ACHN (cell line): ENCODE measurements at places on chromosomes 1 and 21.

DNA sequence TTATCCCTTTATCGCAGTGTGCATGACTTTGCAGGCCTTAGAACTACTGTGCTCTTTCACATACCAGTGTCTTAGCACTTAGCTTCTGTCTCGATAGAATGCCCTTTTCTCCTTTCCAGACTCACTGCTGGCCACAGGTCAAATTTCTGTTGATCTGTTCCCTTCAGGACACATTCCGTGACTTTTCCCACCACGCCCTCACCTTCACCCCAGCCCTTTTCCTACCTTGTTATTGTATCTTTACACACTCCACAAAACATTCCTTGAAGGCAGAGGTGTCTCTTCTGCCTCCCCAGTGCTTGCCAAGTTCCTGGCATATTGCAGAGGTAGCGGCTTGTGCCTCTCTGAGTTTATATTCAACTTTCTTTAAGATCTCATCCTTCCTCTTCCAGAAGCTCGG is 3.7 kb upstream of the IGSF9 start:
- no peak for DNase-seq

DNA sequence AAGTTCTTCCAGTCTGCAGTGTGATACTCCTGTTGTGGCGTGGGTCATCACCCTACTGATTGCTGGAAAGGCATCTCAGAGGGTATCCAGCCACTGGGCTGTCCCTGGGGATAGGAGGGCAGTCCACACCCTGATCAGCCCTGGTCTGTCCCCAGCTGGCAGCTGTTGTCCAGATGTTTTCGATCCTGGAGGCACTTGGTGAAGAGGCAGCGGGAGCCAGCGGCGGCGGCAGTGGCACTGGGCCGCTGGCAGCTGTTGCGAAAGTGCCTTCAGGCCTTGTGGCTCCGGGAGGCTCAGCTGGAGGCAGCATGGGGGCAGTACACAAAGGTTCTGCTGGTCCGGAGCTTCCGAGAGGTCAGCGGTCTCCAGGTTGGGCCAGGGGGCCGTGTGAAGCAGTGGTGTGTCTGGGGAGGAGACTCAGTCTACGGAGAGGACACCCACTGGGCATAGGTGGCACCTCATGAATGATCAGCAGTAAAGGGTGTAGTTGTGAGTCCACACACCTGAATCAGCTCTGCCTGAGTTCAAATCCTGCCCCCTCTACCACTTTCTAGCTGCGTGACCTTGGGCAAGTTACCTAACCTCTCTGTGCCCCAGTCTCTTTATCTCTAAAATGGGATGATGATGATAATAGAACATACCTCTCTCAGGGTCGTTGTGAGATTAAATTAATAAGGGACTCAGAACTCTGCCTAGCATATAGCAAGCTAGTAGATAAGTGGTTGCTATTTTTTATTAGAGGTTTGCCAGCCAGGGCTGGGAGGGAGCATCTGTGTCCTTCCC is 6.1 kb downstream of the C1orf167 start:
- no peak for DNase-seq

GRCh38 chr1:34250342-34250741 is 73.6 kb downstream of the C1orf94 start:
- DNase-seq: no peak

- peak; percentile 63 for DNase-seq
Measured at GRCh38 chr1:178271471-178271870, 177.6 kb downstream of the RASAL2 start.

- no peak for DNase-seq
Measured at GRCh38 chr1:112923234-112923958, 32.6 kb downstream of the SLC16A1 start.

GRCh38 chr1:99784809-99785255 is 18.4 kb upstream of the FRRS1 start:
- DNase-seq: no peak

DNA sequence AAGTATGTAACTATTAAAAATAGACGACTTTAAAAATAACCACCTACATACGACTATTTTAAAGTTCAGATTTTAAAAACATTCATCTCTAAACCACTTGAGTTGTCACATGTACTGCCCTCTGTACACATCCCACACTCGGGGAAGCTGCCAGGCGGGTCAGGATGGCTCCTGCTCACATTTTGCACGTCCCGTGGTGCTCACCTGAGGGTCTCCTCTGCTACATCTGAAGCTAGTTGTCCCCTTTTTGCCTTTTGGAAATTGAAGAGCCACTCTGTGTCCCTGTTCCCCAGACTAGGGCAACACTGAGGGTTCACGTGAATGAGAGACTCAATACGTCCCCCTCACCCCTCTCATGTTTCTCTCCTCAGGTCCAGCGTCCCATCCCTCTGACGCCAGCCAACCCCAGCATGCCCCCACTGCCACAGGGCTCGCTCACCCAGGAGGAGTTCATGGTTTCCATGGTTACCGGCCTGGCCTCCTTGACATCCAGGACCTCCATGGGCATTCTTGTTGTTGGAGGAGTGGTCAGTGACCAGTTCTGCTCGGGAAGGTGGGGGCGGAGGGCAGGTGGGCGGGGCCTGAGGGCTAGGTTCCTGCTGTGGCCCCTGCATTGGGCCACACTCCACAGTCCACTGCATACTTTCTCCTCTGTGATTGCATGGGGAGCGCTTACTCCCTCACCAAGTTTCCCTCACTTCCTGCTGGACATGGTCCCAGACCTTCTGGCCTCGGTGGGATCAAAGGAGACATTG is 13.0 kb upstream of the MIIP start:
- DNase-seq: no peak

DNA sequence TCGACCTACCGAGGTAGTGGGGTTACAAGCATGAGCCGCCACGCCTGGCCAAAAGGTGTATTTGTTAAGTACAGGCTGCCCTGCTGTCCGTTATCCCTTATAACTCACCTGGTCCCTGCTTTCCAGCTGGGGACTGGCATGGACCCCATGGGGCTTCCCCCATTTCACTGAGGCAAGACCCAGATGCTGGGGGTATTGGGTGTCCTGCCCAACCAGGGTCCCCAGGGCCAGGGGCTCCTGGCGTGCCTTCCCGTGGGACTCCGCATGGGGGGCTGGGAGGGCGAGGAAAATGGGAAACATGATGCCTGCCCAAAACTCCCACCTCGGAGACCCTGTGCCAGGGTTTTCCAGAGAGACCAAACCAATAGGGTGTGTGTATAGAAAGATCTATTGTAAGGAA is 64.4 kb downstream of the FAAP20 start:
- no peak for DNase-seq
